Fibroblast of skin of right biceps (primary cell): ENCODE measurements at places on chromosomes 1 and 21.

- DNase-seq, result no peak
Measured at GRCh38 chr1:227849251-227849650, 33.8 kb downstream of the PRSS38 start.

- no peak for DNase-seq
Measured at GRCh38 chr1:236809148-236809547, 14.1 kb downstream of the MTR start.

DNA sequence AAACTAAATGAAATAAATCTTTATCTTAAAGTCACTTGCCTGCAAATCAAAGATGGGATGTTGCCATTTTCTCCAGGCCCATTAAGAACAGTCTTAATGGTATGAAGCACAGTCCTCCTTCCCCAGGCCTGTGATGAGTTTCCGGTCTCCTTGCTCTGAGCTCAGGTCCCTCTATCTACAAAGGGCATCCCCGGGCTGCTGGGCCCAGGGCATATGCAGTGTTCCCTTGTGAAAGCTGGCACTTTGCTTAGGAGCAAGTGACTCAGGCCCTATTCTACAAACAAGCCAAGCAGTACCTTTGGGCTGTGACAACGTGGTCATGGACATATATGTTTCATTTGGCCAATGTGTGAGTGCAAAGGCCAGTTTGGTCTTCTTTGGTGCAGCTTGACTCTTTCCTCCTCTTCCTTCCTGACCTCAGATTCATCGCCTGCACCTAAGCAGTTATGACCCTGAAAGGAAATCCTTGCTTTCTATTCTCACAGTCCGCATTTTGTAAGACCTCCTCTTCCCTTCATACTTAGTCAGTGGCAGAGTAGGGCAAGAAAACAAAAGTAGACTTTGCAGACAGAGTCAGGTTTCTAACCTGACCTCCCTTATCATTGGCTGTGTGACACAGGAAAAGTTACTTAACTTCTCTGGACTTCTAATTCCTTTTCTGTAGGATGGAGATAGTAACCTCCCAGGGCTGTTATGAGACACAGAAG, 109.5 kb downstream of the ERG start:
- no peak for DNase-seq

GRCh38 chr1:6391951-6392808, 1.4 kb downstream of the ACOT7 start:
- DNase-seq, result no peak

DNA sequence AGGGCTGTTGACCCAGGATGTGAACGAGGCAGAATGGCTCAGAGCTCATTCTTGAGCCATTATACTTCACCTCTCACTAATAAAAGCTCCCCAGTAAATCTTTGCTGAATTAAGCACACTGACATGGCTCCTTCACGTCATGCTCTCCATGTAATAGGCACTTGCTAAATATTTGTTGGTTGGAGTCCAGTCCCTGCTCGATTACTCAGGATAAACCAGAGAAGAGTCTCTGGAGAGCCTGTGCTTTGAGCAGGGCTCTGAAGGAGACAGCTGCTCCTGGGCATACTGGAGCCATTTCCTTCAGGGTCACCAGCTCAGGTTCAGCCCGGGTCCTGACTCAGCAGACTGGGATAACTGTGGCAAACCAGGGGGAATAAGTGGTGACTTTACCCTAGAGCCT, 46.9 kb downstream of the HLX start:
- peak; percentile 48 for DNase-seq
